ENCODE measurements at places on chromosomes 12 and 14. TPM values are rescaled to one million over a fixed set of nuclear protein-coding genes. Genes with fewer than 3 reads are reported as not detected.

DNA sequence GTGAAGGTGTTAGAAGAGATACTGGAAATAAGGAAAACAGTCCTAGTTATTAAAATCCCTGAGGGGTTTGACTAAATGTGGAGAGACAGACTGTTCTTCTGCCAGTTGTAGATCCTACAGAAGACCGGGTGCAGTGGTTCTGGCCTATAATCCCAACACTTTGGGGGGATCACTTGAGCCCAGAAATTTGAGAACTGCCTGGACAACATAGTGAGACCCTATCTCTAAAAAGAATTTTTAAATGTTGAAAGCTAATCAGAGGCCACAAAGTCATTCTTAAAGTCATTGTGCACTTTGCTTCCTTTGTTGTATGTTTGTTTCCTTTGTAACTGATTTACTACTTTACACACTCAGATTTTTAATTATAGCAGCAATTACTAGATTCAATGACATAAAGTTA, 61.2 kb upstream of the RASSF3 start:
- DNase-seq: no peak

GRCh38 chr12:101925361-101925760, 48.0 kb downstream of the DRAM1 start:
- DNase-seq: peak; percentile 54

Gene OVCH1
- total RNA-seq: 3.2 TPM

DNA sequence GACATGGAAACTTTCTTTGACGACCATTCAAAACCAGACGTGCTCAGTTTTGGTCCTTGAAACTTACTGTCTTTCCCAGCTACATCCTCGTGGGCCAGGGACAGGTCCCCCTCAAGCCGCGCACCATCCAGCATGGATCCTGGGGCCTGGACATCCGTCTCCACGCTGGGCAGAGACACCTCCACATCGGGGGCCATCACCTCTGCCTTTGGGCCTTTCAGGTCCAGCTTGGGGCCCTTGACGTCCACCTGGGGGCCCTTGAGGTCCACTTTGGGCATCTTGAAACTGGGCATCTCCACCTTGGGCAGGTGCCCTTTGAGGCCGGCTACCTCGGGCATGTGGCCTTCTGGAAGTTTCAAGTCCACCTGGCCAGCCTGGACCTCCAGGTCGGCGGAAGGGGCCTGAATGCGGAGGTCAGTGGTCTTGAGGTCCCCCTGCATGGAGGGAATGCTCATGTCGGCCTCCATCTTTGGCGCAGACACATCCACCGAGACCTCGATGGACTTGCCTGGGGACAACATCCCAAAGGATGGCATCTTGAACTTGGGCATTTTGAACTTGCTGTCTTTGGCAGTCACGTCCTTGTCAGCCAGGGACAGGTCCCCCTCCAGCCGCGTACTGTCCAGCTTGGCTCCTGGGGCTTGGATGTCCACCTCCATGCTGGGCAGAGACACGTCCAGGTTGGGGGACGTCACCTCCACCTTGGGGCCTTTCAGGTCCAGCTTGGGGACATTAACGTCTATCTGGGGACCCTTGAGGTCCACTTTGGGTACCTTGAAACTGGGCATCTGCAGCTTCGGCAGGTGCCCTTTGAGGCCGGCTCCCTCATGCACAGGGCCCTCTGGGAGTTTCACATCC, 17.1 kb downstream of the PLD4 start:
- DNase-seq: peak; percentile 32

DNA sequence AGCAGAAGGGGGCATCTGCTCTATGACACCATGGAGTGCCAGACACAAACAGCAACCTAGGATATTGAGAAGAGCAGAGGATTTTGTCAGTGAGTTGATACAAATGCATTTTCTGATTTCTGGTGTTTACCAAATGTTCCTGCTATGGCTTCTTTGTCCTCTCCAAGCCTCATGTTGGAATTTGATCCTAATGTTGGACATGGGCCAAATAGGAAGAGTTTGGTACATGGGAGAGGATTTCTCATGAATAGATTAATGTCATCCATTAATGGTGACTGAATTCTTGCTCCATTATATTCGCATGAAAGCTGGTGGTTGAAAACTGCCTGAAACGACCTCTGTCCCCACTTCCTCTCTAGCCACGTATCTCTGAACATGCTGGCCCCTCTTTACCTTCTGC, 1002.2 kb upstream of the FLRT2 start:
- no peak for DNase-seq

DNA sequence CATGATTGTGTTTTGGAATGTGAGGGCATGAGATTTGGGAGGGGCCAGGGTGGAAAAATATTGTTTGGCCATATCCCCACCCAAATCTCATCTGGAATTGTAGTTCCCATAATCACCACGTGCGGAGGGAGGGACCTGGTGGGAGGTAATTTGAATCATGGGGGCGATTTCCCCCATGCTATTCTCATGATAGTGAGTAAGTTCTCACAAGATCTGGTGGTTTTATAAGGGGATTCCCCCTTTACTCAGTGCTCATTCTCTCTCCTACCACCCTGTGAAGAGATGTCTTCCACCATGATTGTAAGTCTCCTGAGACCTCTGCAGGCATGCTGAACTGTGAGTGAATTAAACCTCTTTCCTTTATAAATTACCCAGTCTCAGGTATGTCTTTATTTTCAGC, 15.7 kb downstream of the OR10P1 start:
- DNase-seq: no peak

GRCh38 chr14:104514156-104514848, 65.3 kb upstream of the C14orf180 start:
- DNase-seq: no peak

Gene AQP2
- total RNA-seq: not detected

DNA sequence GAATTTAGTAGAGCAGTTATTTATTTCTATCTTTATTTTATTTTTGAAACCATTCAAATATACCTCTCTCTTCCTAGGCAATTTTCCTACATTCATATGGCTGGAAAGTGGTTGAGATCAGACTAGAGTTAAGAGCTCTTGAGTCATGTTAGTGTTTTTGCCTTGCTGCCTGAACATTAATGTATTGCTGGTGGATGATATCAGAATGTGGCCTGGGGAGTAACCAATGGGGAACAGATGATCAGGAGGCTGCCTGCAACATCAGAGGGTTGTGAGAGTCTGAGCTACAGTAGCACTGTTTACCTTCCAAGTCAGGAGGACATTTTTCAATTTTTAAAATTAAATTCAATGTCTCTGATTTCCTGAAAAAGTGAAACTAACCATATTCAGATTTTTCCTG, 166.3 kb upstream of the TRHDE start:
- no peak for DNase-seq

GRCh38 chr14:50874757-50875156, 2.9 kb downstream of the ABHD12B start:
- DNase-seq: no peak

DNA sequence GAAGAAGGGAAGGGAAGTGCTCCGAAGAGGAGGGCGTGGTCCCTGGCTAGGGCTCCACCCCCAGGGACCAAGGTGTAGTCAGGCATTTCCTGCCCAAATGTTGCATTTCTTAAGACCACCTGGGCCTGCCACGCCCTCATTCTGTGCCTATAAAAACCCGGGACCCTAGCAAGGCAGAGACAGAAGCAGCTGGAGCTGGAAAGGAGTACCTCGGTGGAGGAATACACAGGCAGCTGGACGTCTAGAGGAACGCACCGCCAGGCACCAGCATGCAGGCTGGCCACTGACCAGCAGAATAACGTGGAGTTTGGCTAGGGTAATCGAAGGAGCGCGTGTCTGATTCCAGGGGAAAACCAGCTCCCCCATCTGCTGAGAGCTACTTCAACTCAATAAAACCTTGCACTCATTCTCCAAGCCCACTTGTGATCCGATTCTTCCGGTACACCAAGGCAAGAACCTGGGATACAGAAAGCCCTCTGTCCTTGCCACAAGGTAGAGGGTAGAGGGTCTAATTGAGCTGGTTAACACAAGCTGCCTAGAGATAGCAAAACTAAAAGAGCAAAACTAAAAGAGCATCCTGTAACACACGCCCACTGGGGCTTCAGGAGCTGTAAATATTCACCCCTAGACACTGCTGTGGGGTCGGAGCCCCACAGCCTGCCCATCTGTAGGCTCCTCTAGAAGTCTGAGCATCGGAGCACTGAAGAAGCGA, 21.0 kb downstream of the CFL2 start:
- peak; percentile 64 for DNase-seq

Gene FITM1
- total RNA-seq: 0.97 TPM

Data from lower lobe of right lung (tissue), 2 donors.